ENCODE measurements at places on chromosomes 6 and 20.

DNA sequence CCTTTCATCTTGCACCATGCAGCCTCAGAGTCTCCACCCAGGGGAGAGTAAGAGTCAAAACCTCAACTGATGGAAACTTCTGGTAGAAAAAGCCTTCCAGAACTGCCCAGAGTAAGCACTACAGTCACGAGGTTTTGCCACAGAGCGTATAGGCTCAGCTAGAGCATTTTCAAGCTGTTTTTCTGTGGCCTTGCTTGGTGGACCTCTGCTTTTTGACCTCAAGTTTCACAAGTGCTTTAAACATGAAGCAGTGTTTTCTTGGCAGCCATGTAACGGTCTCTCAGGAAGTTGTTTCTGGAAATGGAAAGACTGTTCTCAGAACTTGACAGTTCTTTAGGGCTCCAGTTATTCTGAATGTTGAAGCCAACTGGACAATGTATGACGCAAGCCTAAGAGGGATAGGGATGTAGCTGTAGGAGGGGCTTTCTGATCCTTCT is 146.5 kb downstream of the ZDHHC14 start:
- no peak for DNase-seq

- DNase-seq = peak; percentile 32
These were observed 1.4 kb downstream of the DEFB132 start for GRCh38 chr20:258963-259362.

GRCh38 chr6:157800420-157801237 is 22.4 kb upstream of the SNX9 start:
- no peak for DNase-seq

GRCh38 chr20:16842486-16843120 is 94.4 kb downstream of the OTOR start:
- DNase-seq = no peak

DNA sequence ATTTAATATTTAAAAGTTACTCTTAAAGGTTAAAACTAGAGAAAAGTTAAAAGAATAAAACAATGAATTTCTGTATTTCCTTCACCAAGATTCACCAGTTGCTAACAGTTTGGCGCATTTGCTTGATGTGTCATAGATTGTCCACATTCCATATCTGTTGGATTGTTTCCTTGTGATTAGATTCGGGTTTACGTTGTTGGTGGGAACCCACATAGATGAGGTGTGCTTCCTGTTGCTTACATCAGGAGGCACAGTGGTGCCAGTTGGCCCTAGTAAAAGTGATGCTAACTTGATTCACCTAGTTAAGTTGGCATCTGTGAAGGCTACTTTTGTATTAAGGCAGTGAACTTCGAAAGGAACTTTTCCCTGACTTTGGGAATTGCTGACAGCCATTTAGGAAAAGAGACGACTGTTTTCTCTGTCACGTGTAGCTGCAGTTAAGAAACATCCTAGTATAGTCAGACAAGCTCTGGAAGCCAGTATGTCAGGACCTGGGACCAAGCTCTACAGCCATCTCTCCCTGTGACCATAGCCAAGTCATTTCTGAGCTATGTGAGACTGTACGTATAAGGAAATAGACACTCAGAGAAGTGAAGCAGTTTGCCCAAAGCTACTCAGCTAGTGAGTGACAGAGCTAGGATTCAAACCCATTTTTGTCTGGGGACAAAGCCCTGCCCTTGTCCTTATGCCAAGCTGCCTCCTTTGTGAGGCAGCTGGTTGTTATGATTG is 49.0 kb downstream of the PPARD start:
- no peak for DNase-seq

DNA sequence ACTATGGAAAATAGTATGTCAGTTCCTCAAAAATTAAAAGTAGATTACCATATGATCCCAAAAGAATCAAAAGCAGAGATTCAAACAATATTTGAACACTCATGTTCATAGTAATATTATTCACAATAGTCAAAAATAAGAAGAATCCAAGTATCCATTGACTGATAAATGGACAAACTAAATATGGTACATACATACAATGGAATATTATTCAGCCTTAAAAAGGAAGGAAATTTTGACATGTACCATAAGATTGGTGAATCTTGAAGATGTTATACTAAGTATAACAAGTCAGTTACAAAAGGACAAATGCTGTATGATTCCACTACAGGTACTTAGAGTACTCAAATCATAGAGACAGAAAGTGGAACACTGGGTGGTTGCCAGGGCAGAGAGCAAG is 88.3 kb upstream of the TMEM30A start:
- no peak for DNase-seq

GRCh38 chr6:109912118-109912517 is 66.0 kb upstream of the GPR6 start:
- DNase-seq = no peak

DNA sequence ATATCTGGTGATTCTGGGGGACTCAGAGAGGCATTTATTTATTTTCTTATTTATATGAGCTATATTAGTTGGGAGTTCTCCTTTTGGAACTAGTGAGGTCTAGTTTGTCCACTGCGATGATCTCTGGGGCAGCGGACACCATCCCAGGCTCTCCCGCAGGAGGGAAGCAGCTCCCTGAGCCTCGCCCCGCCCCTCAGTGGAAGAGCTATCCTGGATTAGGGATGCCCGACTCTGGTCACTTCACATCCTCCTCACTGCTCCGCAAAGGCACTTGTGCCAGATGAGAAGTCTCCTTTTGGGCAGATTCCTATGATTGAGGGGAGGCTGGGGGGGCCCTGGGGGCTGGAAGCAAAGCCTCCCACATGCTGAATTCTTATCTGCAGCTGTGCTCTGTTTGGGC is 3.6 kb upstream of the MAS1 start:
- DNase-seq = no peak

GRCh38 chr6:48307573-48307972 is 196.6 kb upstream of the PTCHD4 start:
- no peak for DNase-seq

- no peak for DNase-seq
These were observed 318.7 kb downstream of the DOK5 start for GRCh38 chr20:54794110-54794509.

DNA sequence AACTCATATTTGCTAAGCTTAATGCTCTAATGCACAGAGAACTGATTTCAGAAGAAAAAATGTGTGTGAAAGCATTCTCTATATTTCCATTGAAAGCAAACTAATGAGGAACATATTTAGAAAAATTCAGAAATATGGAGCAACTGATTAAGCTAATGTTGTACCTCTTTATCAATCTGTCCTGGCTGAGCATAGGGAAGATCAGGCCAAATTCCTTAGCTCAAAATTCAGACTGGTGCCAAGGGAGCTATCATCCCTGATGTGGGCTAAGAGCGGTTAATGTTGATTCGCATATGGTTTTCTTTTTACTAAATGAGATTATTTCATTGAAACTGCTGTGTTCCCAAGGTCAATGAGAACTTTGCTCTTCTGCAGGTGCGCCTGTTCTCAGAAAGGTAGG is 93.9 kb upstream of the HS3ST5 start:
- no peak for DNase-seq

GRCh38 chr6:166598441-166599138 is 12.1 kb upstream of the RAMACL start:
- no peak for DNase-seq

GRCh38 chr6:9914951-9915350 is 499.9 kb downstream of the TFAP2A start:
- DNase-seq = no peak

GRCh38 chr6:111162504-111162903 is 75.2 kb downstream of the SLC16A10 start:
- DNase-seq = no peak

DNA sequence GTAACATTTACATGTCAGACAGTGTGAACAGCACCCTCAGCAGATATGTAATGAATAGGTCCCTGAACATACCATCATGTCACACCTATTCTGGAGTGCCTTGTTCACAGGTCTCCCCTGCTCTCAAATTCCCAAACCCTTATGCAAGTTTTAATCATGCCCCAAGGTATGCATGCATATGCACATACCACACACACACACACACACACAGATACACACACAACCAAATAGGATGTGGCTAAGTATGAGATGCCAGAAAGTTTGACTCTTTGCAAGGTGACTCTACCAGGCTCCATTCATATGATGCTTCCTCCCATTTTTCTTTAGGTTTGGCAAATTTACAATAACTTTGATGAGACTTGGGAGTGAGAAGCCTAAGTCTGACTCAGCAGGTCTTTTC is 243.8 kb upstream of the IRAK1BP1 start:
- no peak for DNase-seq

GRCh38 chr20:4973330-4974097 is 27.8 kb downstream of the SLC23A2 start:
- peak; percentile 48 for DNase-seq

DNA sequence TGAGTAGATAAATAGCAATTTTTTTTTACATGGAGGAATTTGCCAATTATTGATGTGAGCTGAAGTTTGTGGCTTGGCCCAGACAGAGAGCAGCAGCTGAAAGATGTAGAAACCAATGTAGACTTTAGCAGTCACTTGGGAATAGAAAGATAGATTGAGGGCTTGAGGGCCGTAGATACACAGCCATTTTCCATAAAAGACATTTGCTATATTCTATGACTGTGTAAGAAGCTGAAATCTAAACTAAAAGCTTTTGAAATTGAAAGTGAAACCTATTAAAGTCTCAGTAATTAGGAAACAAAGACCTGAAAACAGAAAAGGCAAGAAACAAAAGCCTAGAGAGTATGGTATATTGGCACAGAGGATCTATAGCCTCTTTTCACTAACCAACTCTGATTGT is 332.7 kb downstream of the CENPW start:
- no peak for DNase-seq

DNA sequence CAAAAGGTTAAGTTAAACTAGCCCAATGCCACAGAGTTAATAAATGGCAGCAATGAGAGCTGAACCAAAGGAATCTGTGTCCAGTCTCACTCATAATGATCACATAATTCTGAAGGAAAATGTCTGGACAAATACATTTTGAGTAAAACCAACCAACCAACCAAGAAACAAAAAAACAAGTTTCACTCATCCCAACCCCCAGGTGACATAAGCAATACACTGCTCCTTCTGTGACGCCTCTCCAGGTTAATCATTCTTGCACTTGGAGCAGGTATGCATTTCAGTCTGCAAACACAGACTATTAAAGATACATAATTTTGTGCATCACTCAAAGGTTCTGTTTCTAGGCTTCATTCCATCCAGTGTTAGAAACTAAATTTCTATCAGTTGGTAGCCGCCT is 35.2 kb upstream of the MC3R start:
- DNase-seq = no peak

DNA sequence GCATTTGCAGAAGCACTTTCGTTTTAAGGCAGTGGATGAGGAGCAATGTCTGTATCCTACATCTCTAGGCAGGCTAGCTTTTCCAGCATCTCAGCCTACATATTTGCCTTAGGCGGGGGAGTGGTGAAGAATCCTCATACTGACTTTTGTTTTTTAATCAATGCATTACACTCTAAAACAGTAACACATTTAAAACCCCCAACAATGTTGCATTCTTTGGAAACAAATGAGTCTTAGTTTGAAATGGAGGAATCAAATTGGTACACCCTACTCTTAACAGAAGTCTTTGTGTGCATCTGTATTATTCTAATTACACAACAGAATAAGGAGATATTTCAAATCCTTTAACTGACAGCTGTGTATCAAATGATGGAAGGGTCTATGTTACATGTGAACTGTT is 9.0 kb downstream of the NKAIN2 start:
- peak; percentile 43 for DNase-seq

DNA sequence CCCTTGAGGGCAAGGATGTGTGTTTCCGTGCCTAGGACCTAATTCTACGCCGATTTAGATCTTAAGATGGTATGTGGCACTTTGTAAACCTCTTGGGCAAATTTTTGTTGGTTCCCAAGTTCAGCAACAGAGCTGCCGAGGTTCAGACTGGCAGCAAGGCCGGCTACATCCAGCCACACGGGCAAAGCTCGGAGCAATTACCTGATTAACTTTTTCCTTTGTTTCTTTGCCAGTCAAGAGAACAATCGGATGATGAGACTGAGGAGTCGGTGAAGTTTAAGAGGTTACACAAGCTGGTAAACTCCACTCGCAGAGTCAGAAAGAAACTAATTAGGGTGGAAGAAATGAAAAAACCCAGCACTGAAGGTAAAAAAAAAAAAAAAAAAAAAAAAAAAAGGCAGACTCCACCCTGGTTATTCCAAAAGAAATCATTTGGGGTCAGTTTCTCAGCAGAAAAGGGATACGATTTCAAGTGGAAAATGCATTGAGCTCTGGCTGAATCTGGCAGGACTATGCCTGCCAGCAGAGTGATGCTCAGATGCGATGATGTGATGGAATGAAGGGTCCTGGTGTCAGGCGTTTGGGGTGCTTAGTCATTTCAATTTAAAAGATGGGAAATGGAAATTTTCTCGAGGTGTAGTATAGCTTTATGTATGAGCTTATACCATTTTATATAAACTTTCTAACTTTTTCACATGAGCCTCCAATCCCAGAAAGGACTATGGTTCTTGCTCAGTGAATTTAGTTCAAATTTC is 171.6 kb downstream of the SASH1 start:
- no peak for DNase-seq

- no peak for DNase-seq
These were observed 1064.6 kb upstream of the EYS start for GRCh38 chr6:66771626-66772025.

GRCh38 chr20:10565191-10565921 is 108.4 kb downstream of the JAG1 start:
- no peak for DNase-seq

DNA sequence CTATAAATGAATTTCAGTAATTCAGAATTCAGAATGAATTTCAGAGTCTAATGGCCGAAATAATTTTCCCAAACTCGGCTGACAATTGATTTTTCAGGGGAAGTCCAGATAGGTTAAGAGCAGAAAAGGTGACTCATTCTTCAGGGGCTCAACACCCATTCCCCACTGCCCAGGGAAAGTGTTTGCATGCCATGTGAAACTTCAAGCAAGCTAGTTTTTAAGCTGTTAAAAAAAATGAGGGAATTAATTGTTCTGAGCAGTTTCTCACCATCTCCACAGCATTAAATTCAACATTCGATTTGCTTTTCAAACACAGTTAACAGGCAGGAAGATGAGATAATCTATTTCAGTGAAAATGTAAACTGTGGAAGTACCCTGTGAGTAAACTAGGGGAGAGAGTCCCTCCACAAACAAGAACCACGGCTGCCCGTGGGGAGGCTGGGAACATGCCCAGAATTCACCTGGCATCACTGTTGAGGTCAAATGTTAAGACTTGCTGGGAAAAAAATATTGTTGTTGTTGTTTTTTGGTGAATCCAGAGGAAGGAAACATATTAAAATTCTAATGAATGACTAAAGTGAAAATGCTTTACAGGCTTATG is 650.8 kb upstream of the AGPAT4 start:
- DNase-seq = peak; percentile 45

DNA sequence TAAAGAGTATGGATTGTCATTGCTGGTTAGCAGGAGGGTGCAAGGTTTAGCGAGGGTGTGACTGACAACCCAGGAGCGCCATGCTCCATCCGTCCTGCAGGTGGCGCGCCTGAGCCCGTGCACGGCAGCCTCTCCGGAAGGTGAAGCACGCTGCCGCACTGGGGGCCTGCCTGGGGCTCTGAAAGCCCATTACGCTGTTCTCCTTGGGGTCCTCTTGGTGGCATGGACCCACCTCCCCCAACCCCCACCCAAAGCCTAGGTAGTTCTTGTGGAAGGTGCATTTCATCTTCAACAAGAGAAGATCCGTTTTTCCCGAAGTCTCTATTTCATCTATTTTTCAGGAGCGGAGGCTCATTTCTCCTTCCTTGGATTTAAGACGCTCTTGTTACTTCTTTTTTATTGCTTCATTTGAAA is 197.4 kb upstream of the KCNG1 start:
- no peak for DNase-seq
